Ovary (tissue), 10 donors: ENCODE measurements at places on chromosomes 2 and 18. TPM values are rescaled to one million over a fixed set of nuclear protein-coding genes. Genes with fewer than 3 reads are reported as not detected.

DNA sequence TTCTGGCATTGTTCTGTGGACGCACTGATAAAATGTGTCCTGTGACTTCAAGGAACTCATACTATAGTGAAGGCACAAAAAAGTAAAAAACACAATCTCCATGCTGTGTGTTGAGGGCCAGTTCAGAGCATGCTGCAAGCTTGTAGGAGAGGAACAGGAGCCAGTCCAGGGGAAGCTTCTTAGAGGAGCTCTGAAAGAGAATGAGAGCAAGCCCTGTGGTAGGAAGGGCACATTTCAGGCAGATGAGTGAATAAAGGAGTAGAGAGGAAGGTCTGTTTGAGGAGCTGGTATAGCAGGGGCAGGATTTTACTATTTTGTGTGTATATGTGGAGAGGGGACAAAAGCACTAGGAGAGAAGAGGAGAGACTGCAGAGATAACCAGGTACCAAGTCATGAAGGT lies 478.3 kb downstream of the ZEB2 start:
- no peaks in the 10 kb centered on the region for H3K36me3 ChIP-seq
- no peak for DNase-seq
- no peak overlapping the region for H3K27ac ChIP-seq
- H3K4me1 ChIP-seq = no peaks in the 10 kb centered on the region

DNA sequence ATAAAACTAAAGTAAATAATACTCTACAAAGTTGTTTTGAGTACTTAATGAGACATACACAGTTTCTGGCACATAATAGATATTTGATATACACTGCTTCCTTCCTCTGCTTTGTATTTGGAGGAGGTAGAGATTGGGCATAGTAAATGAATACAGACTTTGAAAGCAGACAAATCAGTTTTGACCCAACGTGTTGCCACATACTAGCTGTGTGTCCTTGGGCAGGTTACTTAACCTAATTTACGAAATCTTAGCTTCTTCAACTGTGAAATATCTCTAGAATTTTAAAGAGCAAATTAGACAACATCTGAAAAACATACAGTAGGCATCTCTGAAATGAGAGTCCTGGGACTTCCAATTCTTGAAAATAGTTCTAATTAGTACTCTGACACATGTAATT lies 425.4 kb downstream of the TGIF1 start:
- no peak overlapping the region for H3K27ac ChIP-seq
- H3K36me3 ChIP-seq = no peaks in the 10 kb centered on the region
- H3K27me3 ChIP-seq = no peaks in the 10 kb centered on the region

The RHBDD1 gene
- total RNA-seq = 74.2 TPM

The NT5C1B gene
- not detected for total RNA-seq

The DSG3 gene
- not detected for total RNA-seq

DNA sequence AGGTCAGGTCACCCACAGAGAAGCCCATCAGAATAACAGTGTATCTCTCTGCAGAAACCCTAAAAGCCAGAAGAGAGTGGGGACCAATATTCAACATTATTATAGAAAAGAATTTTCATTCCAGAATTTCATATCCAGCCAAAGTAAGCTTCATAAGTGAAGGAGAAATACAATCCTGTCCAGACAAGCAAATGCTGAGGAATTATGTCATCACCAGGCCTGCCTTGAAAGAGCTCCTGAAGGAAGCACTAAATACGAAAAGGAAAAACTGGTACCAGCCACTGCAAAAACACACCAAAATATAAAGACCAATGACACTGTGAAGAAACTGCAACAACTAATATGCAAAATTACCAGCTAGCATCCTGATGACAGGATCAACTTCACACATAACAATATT lies 260.0 kb upstream of the KYNU start:
- H3K27me3 ChIP-seq = no peaks in the 10 kb centered on the region
- no peak overlapping the region for H3K27ac ChIP-seq
- no peaks in the 10 kb centered on the region for H3K36me3 ChIP-seq

GRCh38 chr18:36511791-36512352 lies 214.4 kb downstream of the FHOD3 start:
- no peaks in the 10 kb centered on the region for H3K36me3 ChIP-seq
- no peaks in the 10 kb centered on the region for H3K27me3 ChIP-seq
- DNase-seq = peak; percentile 59
- no peak overlapping the region for H3K4me3 ChIP-seq
- H3K4me1 ChIP-seq = peaks cover 3% of the 10 kb centered on the region

DNA sequence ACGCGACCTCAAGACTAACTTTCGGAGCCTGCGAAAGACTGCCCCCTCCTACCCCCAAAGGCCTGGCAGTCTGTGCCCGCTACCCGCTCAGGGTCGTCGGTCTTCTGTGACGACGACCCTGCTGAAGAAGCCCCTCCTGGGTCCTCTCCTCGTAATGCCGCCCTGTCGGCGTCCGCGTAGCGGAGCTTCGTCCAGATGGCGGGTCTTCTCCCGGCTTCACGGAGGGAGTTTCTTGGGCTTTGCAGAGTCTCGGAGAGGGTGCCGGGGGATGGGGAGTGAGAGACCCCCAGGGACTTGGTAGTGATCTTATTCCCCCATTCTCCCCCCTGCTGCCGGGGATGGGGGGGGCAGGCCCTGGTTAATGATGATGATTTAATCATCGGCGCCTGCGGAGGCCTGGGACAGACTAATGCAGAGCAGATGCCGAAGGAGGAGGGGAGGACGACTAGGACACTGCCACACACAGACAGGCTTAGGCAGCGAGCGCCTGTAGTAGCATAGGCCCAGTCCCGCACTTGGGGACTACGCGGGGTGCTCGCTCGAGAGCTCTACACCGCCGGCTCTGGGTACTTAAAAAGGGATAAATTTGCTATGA lies 528 bp upstream of the PCGF1 start:
- H3K4me3 ChIP-seq = peak overlapping the region; percentile 71
- peak; percentile 51 for DNase-seq
- peak overlapping the region; percentile 98 for H3K27ac ChIP-seq

DNA sequence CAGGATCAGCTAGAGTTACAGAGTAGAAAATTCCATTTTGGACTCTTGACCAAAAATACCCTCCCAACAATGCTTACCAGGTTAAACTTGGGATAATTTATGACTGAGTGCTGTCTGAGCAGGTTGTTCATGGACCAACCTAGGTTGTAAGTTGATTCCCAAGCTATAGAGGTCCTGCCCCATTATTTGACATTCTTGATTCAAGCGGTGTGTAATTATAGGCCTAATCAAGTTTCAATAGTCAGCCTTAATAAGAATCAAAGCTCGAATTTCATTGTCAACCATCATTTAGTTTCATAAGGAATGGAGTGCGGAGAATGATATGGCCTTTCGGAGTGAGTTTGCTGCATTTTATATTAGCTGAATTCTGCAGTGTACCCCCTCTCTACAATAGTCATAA lies 152.8 kb upstream of the FIGN start:
- no peaks in the 10 kb centered on the region for H3K36me3 ChIP-seq
- no peak overlapping the region for H3K27ac ChIP-seq
- H3K4me3 ChIP-seq = no peak overlapping the region
- no peaks in the 10 kb centered on the region for H3K27me3 ChIP-seq
- no peaks in the 10 kb centered on the region for H3K4me1 ChIP-seq
- DNase-seq = no peak

GRCh38 chr2:157032017-157032416 lies 225.5 kb upstream of the GALNT5 start:
- DNase-seq = no peak
- no peaks in the 10 kb centered on the region for H3K27me3 ChIP-seq
- no peaks in the 10 kb centered on the region for H3K36me3 ChIP-seq
- H3K4me3 ChIP-seq = no peak overlapping the region

- peaks cover 3% of the 10 kb centered on the region for H3K4me1 ChIP-seq
- DNase-seq = peak; percentile 65
- no peaks in the 10 kb centered on the region for H3K27me3 ChIP-seq
- peak overlapping the region; percentile 83 for H3K27ac ChIP-seq
- no peaks in the 10 kb centered on the region for H3K36me3 ChIP-seq
Observed at GRCh38 chr2:66576561-66577320, 141.8 kb downstream of the MEIS1 start.

- no peak for DNase-seq
- H3K4me1 ChIP-seq = no peaks in the 10 kb centered on the region
- no peak overlapping the region for H3K27ac ChIP-seq
- H3K4me3 ChIP-seq = no peak overlapping the region
Observed at GRCh38 chr2:200757399-200757798, 54.3 kb upstream of the BZW1 start.

The KCNJ13 gene
- not detected for total RNA-seq

DNA sequence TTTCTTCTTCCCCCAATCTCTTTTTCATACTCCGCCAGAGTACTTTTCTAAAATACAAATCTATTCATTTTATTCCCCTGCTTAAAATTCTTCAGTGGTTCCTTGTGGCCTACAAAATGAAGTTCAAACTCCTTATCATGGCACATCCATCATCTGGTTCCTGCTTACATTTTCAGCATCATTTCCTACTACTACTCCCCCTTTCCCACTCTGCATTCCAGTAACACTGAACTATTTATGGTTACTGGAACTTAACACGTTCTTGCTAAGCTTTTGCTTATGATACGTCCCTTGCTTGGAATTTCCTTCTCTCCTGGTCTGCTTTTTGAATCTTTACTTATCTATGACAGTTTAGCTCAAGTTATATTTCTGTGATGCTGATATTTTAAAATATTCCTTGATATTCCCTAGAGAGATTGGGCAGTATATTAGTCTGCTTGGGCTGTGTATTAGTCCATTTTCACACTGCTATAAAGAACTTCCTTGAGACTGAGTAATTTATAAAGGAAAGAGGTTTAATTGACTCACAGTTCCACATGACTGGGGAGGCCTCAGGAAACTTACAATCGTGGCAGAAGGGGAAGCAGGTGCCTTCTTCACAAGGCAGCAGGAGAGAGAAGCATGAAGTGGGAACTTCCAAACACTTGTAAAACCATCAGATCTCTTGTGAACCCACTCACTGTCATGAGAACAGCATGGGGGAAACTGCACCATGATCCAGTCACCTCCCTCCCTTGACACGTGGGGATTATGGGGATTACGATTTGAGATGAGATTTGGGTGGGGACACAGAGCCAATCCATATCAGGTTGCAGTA lies 53.2 kb downstream of the BMPR2 start:
- DNase-seq = no peak
- H3K27me3 ChIP-seq = no peaks in the 10 kb centered on the region
- H3K27ac ChIP-seq = no peak overlapping the region
- peaks cover 2% of the 10 kb centered on the region for H3K4me1 ChIP-seq
- H3K36me3 ChIP-seq = no peaks in the 10 kb centered on the region

The PLB1 gene
- total RNA-seq = 2.7 TPM

- no peak overlapping the region for H3K4me3 ChIP-seq
- H3K36me3 ChIP-seq = no peaks in the 10 kb centered on the region
- H3K27ac ChIP-seq = no peak overlapping the region
- no peaks in the 10 kb centered on the region for H3K27me3 ChIP-seq
- no peaks in the 10 kb centered on the region for H3K4me1 ChIP-seq
Observed at GRCh38 chr2:200170221-200170620, 136.3 kb upstream of the SPATS2L start.

The LYG2 gene
- not detected for total RNA-seq
